ENCODE measurements at places on chromosomes 11 and 22. TPM values are rescaled to one million over a fixed set of nuclear protein-coding genes. Genes with fewer than 3 reads are reported as not detected.

ART1 gene
- not detected for total RNA-seq

HBG2 gene
- not detected for total RNA-seq

JAML gene
- total RNA-seq = not detected

CEND1 gene
- total RNA-seq = 3.8 TPM

PRAME gene
- not detected for total RNA-seq

CHRM1 gene
- total RNA-seq = not detected

OR52E1 gene
- total RNA-seq = not detected

AGBL2 gene
- 0.78 TPM for total RNA-seq

DEUP1 gene
- not detected for total RNA-seq

NCR3LG1 gene
- 5.3 TPM for total RNA-seq

PATE3 gene
- total RNA-seq = not detected

YPEL4 gene
- 0.13 TPM for total RNA-seq

SLC5A4 gene
- total RNA-seq = not detected

SLC25A18 gene
- 0.16 TPM for total RNA-seq

TPBGL gene
- not detected for total RNA-seq

APOA5 gene
- not detected for total RNA-seq

MPPED2 gene
- 0.13 TPM for total RNA-seq

RIBC2 gene
- 1.4 TPM for total RNA-seq

KRTAP5-7 gene
- total RNA-seq = not detected

OR8G5 gene
- total RNA-seq = not detected

CATSPERZ gene
- total RNA-seq = not detected

CDPF1 gene
- total RNA-seq = 23.0 TPM

SYT7 gene
- 1.5 TPM for total RNA-seq

ZNF70 gene
- total RNA-seq = 4.5 TPM

ZP1 gene
- total RNA-seq = 1.6 TPM

MYOD1 gene
- 5.3 TPM for total RNA-seq

SLC17A6 gene
- total RNA-seq = not detected

FOLH1 gene
- total RNA-seq = 0.78 TPM

RGL4 gene
- total RNA-seq = not detected

SCN3B gene
- total RNA-seq = 0.16 TPM

RAC2 gene
- total RNA-seq = 32.8 TPM

MMP8 gene
- under 0.01 TPM for total RNA-seq

OR5A1 gene
- not detected for total RNA-seq

LRP4 gene
- total RNA-seq = 5.0 TPM

SPDYC gene
- not detected for total RNA-seq

CCDC73 gene
- total RNA-seq = not detected

NAV2 gene
- 4.3 TPM for total RNA-seq

ZNHIT2 gene
- total RNA-seq = 22.7 TPM

PGA5 gene
- not detected for total RNA-seq

INCENP gene
- 23.9 TPM for total RNA-seq

SMIM35 gene
- not detected for total RNA-seq

MRGPRX4 gene
- total RNA-seq = not detected

KIF18A gene
- total RNA-seq = 6.1 TPM

MIAT gene
- 0.39 TPM for total RNA-seq

SSTR3 gene
- under 0.01 TPM for total RNA-seq

PTGDR2 gene
- 6.8 TPM for total RNA-seq

ASRGL1 gene
- total RNA-seq = 1.8 TPM

PPP6R2 gene
- total RNA-seq = 34.5 TPM

ACCSL gene
- total RNA-seq = not detected

CHID1 gene
- total RNA-seq = 131 TPM

MOV10L1 gene
- 3.0 TPM for total RNA-seq

PARVG gene
- not detected for total RNA-seq

Measured in epithelial cell of alveolus of lung (primary cell).